GM23248 (cell line): ENCODE measurements at places on chromosomes 12 and 14. TPM values are rescaled to one million over a fixed set of nuclear protein-coding genes. Genes with fewer than 3 reads are reported as not detected.
A peak's percentile ranks its signal among the peaks of the same experiment; 100 is the strongest.

DNA sequence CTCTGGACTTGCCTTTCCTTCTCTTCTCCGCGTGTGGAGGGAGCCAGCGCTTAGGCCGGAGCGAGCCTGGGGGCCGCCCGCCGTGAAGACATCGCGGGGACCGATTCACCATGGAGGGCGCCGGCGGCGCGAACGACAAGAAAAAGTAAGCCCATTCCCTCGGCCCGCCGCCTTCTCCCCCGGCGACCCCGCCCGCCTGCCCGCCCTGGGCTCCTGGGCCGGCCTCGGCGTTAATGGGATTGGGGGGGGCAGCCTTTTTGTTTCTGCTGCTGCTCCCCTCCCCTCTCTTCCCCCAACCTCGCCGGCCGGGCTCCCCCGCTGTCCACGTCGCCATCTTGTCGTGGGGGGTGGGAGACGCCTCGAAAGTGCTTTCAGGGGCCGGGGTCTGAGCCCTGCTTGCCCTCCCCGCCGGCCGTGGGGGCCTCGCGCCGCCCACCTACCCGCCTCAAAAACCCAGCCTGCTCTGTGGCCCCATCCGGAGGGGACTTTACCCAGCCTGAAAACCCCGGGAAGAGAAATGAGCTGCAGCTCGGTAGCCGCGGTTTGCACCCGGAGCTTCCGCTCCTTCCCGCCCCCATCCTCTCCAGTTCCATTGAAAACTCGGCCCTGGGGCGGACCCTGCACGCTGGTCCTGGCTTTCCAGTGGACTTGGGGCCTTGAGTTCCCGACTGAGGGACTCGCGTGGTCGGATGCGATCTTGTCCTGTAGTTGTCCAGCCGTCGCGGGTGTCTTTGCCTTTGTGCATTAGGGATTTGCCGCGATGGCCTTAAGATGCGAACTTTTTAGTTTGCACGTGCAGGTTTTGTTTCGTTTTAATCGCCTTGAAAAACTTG is 598 bp downstream of the HIF1A start:
- DNase-seq, result peak; percentile 86

DNA sequence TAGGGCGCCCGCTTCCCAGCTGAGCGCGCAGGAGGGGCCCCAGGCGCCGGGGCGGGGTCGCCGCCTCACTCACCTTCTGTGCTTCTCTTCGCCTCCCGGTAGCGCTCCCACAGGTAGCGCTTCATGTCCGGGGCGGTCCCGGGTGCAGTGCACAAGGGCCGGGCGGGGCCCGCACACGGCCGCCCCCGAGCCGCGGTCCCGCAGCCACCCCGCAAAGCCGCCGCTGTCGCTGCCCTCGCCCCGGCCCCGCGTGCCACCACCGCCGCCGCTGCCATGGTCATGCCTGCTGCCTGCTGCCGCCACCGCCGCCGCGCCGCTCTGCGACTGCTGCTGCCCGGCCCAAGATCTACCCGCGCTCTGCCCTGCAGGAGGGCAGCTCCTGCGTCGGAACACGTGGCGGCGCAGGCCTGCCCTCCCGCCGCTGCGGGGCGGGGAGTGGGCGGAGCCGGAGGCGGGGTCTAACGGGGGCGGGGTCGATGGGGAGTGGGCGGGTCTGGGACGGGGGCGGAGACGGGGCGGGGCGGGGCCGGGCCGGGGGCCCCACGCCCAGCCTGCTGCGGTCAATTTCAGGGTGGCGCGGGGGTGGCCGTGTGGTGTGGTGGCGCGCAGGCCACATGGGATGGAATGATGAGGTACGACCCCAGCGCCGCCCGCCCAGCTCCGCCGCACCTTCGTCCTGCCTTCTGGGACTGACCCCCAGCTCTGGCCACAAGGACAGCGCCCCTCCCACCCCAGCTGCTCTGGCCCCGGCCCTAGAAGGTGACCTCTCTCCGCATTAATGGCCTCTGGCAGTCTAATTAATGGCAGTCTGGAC is at the start of gene NT5DC3:
Gene NT5DC3, minus strand, starts transcription at position 359 of the 814 bp plus-strand sequence. Its CDS starts 78 bp downstream, at position 281.
- DNase-seq, result peak; percentile 91

DNA sequence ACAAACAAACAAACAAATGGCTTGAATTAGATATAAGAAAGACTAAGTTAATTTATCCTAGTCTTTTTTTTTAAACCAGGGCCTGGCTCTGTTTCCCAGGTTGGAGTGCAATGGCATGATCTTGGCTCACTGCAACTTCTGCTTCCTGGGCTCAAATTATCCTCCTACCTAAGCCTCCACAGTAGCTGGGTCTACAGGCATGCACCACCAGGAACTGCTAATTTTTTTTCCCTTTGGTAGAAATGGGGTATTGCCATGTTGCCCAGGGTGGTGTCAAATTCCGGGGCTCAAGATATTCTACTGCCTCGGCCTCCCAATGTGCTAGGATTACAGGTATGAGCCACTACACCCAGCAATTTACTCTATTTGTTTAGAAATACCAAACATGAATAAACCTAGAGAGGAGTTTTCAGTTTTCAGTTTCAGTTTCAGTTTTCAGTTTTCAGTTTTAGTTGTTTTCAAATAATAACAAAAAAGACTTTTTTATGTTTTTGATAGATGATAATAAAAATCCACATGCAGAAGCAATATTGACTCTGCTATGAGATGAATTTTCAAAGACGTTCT is 817.0 kb downstream of the FLRT2 start:
- DNase-seq, result no peak

Gene KCNJ8
- 17.8 and 19.6 TPM in 2 replicates for total RNA-seq
